ENCODE measurements at places on chromosomes 7 and 10.

- DNase-seq, result peak; percentile 3
Measured at GRCh38 chr7:87416682-87417587, 58.5 kb downstream of the ABCB4 start.

GRCh38 chr7:103127006-103127405 is 21.9 kb downstream of the NAPEPLD start:
- DNase-seq, result no peak

GRCh38 chr10:277963-278362 is 142.7 kb downstream of the ZMYND11 start:
- no peak for DNase-seq

- no peak for DNase-seq
Measured at GRCh38 chr7:7989133-7989532, 20.5 kb downstream of the GLCCI1 start.

DNA sequence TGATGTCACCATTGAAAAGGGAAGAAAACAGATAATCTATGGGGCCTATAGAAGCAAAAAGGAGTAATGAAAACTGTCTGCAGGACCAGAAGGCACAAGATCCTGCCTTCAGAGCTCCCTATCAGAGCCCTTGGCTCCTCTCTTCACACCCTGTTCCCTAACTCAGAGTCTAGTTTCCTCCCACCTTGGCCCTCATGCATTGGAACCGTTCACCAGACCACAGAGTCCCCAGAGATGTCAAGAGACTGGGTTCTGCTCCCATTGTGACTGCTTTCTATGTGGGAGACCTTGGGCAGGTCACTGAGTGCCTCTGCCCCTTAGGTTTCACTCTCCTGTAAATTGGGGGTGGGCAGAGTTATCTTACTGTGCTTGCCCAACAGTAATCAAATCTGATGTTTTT is 80.1 kb upstream of the RPA3 start:
- no peak for DNase-seq

- DNase-seq, result no peak
Measured at GRCh38 chr10:91043173-91043910, 122.5 kb upstream of the ANKRD1 start.

DNA sequence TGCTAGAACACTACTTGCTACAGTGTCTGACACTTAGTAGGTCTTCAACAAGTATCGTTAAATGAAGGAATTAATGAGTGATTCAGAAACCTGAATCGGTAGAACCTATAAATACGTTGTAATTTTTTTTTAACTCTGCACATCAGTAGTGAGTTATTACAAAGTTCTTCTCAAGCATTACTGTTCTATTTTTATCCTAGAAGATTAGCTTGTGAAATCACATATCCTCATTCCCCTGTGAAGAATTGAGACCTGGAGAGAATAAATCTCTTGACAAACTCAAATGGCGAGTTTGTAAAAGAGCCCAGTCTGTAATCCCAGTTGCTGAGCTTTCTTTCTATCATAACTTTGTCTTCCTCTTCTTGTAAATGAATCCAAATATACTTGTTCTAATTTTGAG is 34.7 kb downstream of the HYAL4 start:
- no peak for DNase-seq

DNA sequence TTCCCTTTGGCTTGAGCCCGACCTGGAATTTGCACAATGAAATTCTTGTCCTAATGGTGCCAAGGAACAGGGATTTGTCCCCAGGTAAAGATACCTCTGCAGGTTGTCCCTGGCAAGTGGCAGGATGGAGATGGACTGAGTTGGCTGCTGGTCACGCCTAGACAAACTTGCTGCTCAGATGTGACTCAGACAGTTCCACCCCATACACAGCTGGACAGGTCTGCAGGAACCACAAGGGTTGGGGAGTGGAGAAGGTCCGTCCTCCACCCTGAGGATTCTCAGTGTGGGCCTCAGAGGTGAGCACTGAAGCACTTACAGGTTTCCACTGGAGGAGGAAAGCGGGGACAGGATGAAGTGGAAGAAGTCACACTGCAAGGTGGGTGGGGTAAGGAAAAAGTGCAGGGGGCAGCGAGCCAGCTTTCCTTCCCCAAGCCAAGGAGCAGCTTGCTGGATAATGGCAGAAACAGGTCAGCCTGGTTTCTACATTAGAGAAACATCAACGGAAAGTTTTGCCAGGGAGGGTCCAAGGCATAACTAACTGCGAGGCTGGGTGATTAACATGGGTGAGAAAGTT is 20.5 kb downstream of the ITPRIP start:
- no peak for DNase-seq

- DNase-seq, result no peak
Measured at GRCh38 chr10:110495731-110496552, 1.8 kb upstream of the DUSP5 start.

GRCh38 chr10:12259988-12260387 is 64.0 kb downstream of the CDC123 start:
- DNase-seq, result no peak

GRCh38 chr10:80532571-80532970 is 5.1 kb upstream of the SH2D4B start:
- no peak for DNase-seq

DNA sequence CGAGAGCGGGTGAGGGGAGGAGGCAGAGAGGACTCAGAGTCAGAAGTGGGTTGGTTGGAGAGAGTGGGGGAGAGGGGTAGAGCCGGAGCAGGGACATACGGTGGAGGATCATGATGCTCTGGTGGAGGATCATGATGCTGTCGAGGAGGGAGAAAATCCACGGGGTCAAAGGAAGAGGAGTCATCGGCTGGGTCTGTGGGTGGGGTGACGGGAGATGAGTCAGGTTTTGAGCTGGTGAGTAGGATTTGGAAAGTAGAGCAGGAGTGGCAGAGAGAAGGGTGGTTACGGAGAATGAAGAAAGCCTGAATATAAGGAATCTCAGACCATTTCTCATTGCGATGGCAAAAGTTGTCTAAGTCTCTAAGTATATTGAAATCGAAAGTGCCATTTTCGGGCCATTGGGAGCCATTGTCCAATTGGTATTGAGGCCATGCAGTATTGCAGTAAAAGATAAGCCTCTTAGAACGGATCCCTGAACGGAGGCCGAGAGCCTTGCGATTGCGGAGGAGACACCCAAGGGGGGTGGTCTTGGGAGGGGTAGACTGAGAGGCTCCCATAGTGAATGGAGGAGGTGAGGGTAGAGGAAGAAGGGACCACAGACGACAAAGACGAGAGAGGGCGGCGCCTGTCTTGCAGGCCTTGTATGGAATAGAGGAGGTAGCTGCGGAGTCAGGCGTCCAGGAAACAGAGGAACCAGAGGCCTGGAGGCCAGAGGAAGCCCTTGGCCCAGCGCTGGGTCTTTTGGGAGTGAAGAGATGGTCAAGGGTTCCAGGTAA is 23.8 kb downstream of the SCIN start:
- DNase-seq, result no peak

DNA sequence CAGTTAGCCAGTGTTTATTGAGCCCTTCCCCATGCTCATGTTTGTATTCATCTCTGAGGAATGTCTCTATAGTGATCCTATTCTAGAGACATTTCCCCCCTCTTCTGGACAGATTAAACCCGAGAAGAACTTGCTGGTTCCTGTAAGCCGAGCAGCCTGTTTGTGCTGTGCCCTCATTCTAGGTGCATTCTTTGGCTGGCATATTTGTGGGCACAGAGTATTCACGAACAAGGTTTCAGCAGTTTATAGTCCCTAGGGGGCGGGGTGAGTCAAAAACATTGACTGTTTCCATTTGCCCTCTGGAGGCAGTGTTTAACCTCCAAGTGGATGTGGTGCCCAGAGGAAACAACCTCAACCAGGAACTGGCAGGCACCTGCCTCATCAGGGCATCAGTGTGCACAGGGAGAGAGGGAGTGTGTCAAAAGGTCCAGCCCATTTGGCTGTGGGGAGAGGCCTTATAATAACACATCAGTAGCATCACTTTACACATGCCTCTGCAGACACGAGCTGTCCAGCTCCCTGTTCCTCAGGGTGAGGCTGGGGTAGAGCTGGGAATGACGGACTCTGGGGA is 273.3 kb upstream of the LRGUK start:
- peak; percentile 1 for DNase-seq

- no peak for DNase-seq
Measured at GRCh38 chr10:99983280-99983988, 26.3 kb downstream of the DNMBP start.

DNA sequence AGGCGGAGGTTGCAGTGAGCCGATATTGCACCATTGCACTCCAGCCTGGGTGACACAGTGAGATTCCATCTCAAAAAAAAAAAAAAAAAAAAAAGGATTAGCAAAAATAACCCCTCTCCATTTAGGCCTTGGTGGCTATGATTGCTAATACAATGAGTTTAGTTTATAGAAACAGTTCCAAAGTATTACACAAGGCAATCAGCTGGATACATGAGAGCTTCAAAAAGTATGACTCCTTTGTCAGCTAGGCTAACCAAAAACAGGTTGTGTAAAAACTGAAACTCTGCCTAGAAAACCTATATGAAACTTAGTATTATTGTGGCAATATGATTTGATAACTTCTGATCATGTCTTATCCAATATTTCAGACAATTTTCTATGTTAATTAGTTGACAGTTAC is 57.2 kb downstream of the SUGCT start:
- DNase-seq, result no peak

GRCh38 chr7:130292682-130293257 is at the start of gene CPA4:
Gene CPA4, plus strand, starts transcription at chr7:130293161. Its CDS starts 20 bp downstream, at chr7:130293181.
- no peak for DNase-seq

- DNase-seq, result no peak
Measured at GRCh38 chr7:38753347-38753746, 122.2 kb upstream of the AMPH start.

DNA sequence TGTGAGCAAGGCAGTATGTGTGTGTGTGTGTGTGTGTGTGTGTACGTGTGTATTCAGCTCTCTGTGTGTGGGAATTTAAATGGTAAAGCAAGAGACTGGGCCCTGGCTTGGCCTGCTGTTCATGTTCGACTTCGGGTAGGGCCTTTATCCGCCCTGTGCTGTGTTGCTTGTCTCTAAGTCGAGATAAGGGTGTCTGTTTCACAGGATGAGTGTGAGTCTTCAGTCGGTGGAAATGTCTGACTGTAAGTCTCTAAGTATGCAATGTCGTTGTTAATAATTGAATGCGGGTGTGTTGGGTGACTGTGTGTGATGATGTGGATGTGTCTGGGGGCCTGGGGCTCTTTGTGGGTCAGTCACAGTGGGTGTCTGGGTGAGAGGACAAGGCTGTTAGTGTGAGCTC is 34.8 kb downstream of the HIF1AN start:
- DNase-seq, result no peak

- DNase-seq, result no peak
Measured at GRCh38 chr7:118259115-118259514, 34.6 kb downstream of the ANKRD7 start.

DNA sequence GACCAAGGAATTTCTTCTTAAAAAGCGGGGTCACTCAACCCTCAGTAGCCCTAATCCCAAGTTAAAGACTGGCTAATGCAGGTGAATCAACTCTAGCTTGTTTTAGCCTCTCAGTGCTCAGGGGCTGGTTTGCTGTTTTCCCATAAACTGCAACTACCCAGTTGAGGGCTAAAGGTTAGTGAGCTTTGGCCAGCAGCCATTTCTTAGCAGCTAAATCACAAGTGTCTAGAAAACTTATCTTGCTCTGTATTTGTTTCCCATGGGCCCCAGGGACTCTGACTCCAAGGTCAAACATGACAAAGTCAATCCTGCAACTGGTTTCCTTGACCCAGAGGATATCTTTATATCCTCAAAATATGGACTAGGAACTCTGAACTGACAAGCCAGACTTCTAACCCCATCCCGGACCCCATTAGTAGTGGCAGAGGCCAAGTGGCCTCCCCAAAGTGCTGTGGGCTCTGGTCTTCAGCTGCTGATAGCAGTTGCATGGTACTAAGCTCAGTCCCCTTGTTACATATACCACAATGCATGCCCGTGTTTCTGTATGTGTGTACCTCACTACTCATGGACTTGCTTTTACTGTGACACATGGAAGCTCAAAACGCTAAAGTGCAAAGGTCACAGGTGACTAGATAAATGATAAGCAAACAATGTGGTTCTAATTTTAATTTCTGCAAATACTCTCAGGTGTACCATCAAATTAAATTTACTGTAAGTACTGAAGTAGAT is 793.0 kb upstream of the IGFBP3 start:
- DNase-seq, result no peak

GRCh38 chr7:127638197-127638596 is 13.8 kb upstream of the SND1 start:
- DNase-seq, result no peak

DNA sequence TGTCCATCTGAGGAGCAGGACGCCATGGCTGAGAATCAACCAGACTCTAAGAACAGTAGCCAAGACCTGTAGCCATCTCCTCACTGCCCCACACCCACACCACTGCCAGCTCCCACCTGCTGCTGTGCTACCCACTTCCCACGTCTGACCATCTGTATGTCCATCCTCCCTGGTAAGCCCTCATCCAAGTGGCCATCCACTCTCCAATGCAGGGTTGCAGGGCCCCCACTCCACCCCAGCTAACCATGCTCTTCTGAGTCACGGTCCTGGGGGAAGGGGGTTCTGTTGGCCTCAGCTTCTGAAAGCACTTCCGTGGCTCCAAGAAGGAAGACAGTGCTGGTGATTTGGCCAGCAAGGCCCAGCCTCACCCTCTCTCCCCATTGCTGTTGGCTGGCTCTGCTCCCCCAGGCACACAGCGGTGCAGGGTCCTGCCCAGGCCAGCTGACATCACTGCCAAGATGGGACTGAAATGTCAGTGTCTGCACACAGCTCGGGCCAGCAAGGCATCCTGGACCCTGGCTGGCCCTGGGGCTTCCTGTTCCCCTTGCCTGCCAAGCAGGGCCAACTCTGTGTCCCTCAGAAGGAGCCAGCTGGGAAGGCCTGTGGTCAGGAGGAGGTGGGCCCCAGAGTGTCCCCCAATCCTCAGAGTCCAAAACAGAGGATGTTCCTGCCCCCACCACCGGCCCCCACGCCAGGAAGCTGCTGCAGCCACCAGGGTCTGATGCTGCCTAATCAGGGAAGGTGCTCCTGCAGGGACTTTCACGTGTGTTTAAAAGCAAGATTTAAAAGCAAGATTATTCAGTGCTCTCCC is 17.5 kb downstream of the RASGEF1A start:
- no peak for DNase-seq

DNA sequence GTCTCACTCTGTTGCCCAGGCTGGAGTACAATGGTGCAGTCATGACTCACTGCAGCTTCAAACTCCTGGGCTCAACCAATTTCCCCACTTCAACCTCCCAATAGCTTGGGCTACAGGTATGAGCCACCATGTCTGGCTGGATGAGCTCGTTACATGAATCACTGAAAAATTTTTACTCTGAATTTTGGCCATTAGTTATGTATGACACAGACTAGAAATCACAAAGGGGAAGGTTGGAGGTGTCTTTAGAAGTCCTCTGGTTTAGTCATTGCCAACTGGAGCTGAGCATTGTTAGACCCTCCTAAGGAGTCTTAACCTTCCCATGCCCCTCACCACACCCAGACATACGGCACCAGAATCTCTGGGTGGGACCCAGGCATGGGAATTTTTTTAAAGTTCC is 34.7 kb downstream of the SVIL start:
- no peak for DNase-seq

GRCh38 chr7:64775289-64775688 is 18.9 kb upstream of the ZNF138 start:
- DNase-seq, result no peak

DNA sequence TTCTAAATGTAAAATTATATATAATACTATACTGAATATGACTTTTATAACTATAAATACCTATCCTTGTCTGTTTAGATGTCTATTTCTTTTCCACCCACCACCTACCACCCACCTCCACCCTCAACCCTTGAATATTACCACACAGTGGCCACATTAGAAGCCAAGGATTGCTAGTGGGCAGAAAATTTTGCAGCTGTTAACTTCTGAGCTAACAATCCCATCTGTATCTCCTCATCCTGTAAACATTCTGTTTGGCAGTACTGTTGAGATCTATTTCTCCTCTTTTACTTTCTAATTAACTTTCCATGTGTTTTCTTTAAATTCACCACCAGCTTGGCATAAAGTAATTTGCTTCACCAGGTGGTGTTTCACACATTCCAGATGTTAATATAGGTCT is 281.1 kb upstream of the BMPER start:
- DNase-seq, result no peak
